CMK (cell line): ENCODE measurements at places on chromosomes 5 and 9.
A peak's percentile ranks its signal among the peaks of the same experiment; 100 is the strongest.

GRCh38 chr5:77133061-77133758 is 46.1 kb upstream of the ZBED3 start:
- no peak for DNase-seq

GRCh38 chr9:38768351-38768761 is 48.4 kb upstream of the FAM240B start:
- DNase-seq = no peak

DNA sequence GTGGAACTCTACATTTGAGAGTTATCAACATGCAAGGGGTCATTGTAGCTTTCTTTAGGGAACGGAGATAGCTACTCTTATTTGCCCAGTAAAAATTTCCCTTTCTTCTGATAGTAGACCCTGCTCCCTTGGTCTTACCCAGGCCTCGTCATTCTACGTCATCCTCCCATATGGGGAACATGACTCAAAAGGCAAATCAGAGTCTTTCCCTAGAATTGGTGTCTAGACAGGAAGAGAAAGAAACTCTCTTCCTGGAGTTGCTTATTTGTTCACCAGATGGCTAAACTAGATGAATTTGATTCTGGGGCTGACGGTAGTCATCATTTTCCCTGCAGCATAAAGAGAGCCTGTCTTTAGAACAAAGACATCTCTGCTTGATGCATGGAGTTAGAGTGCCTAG is 12.2 kb upstream of the SLC38A9 start:
- DNase-seq = no peak

DNA sequence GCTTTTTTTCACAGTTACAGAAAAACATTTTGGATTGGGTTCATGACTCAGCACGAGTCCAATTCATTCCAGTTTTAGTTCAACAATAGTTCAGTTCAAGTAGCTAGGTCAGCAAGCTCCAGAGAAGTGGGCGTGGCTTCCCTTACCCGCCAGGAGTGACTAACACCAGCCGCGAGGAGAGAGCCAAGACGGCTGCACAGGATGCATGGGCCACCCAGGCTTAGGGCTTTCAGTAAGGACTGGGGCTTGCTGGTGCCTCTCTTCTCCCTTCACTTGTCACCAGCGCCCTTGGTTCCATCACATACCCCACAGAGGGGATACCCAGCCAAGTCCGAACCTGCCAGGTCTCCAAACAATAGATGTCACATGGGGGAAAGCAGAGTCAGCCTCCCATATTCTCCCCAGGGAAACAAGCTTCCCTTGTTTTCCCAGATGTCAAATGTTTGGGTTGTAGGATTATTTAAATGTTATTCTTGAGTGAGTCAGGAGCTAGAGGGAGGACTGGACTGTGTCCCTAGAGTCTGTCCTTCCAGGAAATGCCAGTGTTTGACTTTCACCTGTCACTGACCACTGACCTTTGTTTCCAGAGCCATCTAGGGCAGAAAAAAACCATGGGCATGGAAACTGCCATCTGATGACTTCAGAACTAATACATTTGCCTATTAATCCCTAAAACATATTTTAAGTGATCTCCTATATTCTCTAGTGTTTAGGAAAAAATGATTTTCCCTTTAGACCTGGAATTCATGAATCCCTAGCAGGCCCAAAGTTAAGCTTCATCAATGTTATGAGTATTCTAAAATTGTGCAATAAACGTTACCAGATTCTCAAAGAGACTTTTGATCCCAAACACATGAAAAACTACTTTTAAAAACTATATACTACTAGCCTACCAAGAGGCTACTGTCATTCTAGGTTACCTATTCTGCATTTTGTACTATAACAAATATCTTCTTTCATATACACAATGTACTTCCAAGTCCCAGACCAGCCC is 51.9 kb downstream of the NIPAL4 start:
- no peak for DNase-seq

- no peak for DNase-seq
Measured at GRCh38 chr9:4298255-4299004, 1.4 kb downstream of the GLIS3 start.

DNA sequence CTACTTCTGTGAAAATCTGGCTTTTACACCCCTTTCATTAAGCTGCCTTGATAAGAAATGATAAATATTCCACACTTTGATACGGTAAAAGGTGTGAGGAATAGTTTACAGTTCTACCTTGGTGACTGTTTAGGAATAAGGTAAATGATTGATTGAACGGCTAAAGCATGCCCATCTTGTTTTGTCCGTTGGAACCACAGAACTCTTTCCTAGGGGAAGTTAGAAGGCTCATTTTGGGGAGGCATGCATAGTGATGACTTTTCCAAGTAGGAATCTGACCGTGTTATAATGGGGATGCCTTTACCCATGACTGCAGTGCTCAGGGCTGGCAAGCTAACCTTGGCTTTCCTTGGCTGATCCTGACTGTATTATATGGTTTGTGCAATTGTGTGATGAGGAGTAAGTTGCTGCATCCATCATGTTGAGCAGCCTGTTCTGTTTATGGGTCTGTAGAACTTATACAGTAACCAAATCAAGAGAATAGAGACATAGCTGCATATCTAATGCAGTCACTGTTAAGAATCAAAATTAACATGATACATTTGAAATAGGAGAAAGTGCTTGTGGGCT is 24.5 kb downstream of the PCSK5 start:
- DNase-seq = no peak

- no peak for DNase-seq
Measured at GRCh38 chr5:176652136-176652535, 4.9 kb downstream of the TSPAN17 start.

DNA sequence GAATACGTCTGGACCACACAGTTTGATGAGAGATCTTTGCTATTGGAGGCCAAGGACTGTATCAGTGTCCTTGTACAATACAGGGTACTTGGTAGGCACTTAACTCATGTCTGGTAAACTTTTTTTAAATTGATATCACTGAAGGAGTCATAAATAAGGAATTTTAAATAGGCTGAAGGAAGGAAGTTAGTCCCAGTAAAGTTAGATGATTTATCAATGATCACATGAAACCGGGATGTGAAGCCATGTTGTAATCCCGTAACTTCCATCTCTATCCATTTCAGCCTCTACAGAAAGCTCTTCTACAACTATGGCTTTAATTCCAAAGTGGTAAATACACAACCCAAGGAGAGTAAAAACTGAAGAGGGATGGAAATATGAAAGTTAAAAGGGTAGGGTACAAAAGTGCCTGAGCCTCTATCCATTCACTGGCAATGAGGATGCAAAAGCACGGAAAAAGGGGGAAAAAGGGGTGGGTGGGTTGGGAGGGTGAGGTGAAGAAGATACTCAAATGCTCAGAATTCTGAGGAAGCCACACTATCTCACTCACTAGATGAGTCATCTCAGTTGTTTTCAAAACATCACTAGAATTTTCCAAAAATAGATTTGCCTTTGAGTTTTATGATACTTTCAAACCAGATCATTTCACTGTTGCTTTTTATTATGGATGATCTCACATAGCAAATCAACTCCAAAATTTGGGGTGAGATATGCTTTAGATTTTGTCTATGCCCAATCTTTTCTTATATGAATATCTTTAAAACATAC is 1053.5 kb downstream of the NR2F1-AS1 start:
- DNase-seq = no peak

DNA sequence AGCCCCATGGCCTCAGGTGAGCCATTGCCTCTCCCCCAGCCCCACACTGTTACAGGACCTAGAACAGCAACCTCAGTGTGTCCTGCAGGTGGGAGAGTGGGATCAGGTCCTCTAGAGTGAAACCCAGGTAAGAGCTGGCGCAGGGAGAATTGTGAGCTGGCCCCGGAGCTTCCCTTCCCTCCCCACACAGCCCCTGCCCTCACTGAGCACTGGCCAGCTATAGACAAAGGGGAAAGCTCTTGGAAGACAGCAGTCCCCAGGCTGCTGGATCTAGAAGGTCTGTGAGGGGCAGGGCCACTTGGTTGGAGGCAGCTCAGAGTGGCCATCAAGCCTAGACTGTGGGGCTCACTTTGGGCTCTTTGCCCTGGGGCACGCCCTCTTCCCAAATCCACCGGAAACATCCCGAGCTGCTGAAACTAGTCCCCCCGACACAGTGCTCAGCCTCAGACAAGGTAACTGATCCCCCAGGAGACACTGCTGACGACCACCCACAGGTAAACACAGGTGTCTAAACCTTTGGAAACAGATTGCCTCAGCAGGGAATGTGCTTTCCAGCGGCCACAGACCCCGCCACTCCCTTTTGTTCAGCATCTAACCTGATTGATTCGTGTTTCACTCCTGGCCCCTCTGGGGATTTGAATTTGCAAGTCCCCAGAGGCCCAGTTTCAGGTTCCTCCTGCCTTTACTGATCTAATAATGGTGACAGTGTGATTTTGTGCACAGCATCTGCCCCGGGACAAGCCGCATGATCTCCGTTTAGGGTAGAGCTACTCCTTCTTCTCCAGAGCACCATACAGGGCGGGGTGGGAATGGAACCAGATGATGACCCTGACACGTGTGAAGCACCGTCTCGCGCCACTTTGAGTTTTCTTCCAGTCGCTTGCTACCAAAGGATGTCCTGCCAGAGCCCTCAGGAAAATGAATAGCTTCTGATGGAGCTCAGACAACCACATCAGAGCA is 42.2 kb upstream of the ADAMTS2 start:
- no peak for DNase-seq

GRCh38 chr9:37364751-37365360 is 57.6 kb upstream of the GRHPR start:
- no peak for DNase-seq

DNA sequence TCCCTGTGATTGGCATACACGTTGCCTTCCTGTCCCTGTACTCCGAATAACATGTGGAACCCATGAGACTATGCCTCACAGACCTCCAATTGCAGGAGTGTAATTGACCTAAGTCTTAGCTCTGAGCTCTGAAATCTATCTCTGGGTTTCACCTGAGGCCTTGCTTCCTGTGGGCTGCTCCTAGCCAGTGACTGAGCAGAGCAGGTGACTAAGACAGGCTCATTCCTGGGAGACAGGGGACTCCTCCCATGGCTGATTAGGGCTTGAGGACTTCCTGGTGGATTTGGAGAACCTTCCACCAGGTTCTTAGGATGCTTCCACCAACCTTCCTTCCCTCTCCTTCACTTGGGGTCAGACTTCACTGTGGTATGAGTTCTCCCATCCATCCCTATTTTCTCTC is 22.3 kb upstream of the MIER3 start:
- DNase-seq = no peak

- no peak for DNase-seq
Measured at GRCh38 chr9:36827593-36827992, 206.5 kb downstream of the PAX5 start.

DNA sequence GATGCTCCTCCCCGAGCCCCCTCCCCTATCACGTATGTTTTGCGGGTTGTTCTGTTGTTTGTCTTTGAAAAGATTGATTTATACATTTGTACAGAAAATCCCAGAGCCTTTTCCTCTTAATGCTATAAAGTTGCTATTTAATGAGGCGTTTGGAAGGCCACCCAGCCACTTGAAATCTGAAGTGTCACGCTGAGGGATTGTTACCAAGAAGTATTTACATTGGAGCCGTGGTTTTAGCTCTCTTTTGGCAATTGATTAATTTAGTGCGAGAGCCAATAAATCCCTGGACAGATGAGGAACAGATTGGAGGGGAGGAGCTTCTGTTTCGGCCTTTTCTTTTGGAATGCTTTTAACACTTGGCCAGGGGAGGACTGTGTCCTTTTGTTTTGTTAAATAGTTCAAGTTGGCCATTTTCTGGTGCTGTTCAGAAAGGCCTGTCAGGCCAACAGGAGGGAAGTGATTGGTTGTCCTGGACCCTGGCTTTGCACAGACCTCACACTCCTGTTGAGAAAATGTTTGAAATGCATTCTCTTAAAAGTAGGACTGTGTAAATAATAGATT is 250.2 kb downstream of the PDZD2 start:
- no peak for DNase-seq

GRCh38 chr9:92659601-92660000 is 10.3 kb downstream of the IPPK start:
- no peak for DNase-seq

- no peak for DNase-seq
Measured at GRCh38 chr5:157827423-157827822, 31.5 kb downstream of the CLINT1 start.

DNA sequence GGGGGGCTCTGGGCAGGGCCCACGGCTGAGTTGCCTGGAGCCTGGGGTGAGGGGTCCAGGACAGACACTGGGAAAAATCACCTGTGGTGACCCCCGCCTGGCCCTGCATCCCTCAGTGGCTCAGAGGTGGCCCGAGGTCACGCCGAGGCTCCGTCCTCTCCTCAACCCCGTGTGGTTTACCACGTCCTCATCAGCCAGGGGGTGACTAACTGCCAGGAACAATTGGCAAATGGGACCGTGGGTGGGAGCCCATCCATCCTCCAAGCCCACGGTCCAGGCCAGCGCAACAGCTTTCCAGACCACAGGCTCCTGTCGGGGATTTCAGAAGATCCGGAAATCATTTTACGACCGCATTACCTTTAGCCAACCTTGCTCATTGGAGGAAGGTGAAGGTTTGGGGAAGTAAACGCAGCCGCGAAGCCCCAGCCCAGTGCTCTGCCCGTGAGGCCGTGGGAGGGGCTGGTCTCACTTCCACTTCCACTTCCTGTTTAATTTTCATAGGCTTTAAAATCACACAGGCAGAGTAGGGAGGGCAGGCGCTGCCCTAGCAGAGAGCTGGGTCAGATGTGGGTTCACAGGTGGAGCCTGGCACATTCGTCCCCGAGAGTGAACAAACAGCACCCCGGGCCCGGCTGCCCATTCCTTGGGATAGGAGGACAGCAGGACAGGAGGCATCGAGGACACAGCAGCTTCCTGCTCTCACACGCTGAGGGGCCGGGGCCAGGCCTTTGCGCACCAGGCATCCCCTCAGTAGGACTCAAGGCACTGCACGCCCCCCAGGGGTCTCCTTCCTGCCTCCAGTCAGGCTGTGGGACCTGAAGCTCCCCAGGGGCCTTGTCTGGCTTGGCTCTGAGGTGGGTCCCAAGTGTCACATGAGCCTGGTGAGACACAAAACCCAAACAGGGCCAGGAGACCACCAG is 19.8 kb upstream of the SLC9A3 start:
- DNase-seq = peak; percentile 83

DNA sequence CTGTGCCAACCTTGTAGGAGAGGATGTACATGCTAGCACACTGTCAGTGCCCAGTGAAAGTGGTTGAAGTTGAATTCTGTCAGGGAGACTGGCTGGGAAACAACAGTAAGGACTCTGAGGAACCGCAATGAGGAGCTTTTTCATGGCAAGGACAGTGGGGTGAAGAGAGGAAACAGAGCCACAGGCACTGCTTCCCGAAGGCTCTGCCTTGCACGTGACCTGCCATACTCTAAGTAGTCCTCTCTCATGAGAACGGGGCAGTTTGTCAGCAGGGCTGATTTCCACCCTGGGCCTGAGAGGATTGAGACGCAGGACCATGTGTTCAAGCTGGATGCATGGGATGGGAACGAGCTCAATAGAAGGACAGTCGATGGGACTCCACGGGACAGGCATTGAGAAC is 106.6 kb upstream of the CTSL start:
- DNase-seq = no peak

- no peak for DNase-seq
Measured at GRCh38 chr9:136086213-136086881, 8.7 kb downstream of the NACC2 start.

GRCh38 chr5:15993919-15994318 is 185.7 kb downstream of the MARCHF11 start:
- DNase-seq = no peak
